ENCODE measurements at places on chromosomes 4 and X.

DNA sequence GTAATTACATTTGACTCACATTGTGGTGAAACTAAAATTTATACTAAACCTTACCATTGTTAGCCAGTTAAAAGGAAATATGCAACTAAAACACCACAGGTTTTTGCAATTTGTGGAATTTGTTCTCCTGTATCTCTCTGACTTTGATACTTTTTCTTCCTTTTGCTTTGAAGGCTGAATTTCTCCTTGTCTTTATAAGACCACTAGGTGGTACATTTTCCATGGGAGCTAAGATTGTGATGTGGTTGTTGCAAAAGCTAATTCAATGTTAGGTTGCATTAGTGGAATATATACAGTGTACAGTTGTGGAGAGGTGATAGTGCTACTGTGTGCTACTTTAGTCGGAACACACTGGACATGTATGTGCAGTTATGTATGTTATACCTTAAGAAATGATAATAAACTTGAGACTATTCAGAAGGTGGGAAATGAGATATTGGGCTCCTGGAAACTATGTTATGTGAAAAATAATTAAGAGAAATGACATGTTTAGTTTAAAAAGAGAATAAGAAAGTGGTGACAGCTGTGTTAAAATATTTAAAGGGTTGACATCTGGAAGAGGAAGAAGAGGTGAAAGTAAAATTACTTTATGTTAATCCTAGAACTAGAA is 70.3 kb downstream of the ARL9 start:
- no peak for DNase-seq

DNA sequence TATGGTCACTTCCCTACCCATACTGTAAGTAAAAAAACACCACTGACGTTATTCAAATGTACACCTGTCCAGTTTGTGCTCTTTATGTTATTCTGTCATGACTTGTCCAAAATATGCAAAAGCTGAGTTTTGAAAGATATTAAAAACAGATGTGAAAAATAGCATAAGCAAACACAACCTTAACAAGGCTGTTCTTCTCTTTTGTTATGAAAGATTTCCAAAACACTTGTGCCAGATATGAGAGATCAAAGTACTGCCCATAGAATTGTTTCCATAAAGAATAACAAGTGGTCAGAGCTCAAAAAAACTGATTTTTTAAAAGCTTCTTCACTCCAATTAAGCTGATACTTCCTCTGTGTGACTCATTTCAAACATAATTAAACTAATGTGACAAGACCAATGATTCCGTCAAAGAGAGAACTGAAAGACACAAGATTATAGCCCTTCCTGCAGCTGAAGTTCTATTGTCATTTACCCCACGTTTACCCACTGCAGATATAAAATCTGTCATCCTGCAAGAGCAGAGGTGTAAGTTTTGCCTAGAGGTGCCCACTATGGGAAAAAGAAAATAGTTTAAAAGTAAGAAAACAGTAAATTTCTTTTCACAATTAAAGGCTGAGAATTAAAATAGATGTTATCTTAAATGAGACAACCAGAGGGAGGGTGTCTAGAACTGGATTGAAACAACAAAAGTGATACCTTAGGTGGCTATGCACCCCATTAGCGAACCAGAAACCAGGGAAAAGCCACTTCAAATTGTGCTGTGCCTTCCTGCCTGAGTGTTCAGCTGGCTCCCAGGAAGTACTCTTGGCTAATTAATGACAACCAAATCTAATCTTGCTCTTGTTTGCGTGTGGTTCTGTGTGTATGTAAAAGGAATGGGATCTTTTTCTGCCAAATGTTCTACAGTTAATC is 30.1 kb downstream of the RASSF6 start:
- no peak for DNase-seq

- DNase-seq, result no peak
Observed at GRCh38 chr4:139921429-139922184, 232.4 kb downstream of the MAML3 start.

DNA sequence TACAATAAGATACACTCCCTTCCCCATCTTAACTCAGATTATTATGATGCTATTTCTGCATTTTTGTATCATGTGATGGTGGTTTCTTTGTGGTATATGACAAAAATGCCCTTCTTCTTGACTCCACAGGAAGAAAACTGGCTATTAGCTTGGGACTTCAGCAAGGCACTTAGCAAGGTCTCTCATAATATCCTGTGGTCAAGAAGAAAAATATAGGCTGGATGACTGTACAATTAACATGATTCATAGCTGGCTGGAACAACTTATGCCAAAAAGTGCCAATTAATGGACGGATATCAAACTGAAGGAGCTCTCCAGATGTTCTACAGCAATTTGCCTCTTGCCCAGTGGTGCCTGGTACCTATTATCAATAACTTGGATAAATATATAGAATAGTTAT is 2.3 kb upstream of the MID1IP1 start:
- DNase-seq, result no peak

DNA sequence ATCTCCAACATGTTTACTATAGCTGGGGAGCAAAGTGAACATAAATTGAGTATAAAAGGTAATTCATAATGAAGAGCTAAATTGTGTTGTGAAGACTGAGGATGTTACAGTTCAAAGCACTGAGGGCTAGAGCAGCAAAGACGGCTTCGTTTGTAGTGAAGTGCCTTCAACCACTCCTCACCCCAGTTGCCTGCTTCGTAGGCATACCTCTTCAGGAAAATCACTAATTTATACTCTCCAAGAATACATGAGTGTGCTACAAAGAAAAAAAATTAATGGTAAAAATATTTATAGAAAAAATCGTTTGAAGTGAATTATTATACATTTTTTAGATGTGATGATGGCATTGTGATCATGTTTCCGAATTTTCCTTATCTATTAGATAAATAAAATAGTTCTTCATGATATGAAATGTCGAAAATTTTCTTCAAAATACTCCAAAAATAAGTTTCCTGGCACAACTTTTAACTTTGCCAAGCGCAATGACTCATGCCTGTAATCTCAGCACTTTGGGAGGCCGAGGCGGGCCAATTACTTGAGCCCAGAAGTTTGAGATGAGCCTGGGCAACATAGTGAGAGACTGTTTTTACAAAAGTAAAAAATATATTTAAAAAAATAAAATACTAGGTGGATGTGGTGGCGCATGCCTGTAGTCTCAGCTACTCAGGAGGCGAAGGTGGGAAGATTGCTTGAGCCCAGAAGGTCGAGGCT is 41.6 kb downstream of the ZFP42 start:
- no peak for DNase-seq

DNA sequence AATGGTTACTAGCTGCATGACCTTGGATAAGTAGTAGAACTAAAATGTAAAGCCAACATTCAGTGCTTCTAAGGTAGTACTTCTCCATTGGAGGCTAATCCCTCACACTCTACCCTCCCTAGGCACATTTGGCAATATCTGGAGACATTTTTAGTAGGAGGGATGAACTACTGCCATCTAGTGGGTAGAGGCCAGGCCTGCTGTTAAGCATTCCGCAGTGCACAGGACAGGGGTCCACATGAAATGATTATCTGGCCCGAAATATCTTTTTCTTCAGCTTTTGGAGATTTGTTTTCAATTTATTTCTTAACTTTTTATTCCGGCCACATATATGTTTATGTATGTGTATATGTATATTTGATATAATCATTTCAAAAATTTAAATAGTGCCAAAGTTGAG is 36.0 kb upstream of the SPANXC start:
- no peak for DNase-seq

- no peak for DNase-seq
Observed at GRCh38 chr4:144353292-144353691, 212.8 kb upstream of the GYPA start.

GRCh38 chr4:81573840-81574239 is 102.1 kb upstream of the RASGEF1B start:
- DNase-seq, result no peak

DNA sequence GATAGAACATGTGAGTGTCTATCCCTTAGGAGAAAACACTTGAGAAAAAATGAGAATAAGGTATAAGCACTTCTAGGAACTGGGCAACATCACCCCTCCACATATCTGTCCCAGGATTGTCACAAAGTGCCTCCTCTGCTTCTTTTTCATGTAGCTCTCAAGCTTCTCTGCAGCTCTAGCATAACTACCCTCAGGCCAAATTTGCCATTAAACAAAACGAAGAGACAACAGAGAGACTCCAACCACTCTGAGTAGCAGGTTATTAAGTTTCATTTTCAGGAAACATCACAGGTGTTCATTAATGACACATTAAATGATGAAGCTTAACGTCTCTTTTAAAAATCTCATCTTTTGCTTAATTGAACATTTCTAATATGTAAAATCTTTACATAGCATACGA is 580.0 kb downstream of the GALNTL6 start:
- no peak for DNase-seq

DNA sequence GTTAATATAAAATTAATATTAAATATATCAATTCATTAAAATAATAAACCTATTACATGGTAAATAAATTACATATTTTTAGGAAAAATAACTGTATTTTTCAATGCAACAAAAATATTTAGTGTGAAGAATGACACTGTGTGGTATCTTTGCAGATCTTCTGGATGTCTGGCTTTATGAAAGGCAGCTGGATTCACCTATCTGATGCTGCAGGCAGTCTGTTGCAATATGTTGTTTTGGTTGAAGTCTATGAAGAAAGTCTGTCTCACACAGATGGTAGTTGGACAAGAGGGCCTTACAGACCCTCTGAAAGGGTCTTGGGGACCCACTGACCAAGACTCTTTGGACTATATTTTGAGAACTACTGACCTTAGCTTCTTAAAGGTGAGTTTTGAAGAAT is 89.1 kb upstream of the TMEM150C start:
- DNase-seq, result no peak

- DNase-seq, result no peak
Observed at GRCh38 chr4:30866907-30867306, 146.7 kb downstream of the PCDH7 start.

GRCh38 chr4:80336582-80336981 is 1.1 kb downstream of the CFAP299 start:
- no peak for DNase-seq

DNA sequence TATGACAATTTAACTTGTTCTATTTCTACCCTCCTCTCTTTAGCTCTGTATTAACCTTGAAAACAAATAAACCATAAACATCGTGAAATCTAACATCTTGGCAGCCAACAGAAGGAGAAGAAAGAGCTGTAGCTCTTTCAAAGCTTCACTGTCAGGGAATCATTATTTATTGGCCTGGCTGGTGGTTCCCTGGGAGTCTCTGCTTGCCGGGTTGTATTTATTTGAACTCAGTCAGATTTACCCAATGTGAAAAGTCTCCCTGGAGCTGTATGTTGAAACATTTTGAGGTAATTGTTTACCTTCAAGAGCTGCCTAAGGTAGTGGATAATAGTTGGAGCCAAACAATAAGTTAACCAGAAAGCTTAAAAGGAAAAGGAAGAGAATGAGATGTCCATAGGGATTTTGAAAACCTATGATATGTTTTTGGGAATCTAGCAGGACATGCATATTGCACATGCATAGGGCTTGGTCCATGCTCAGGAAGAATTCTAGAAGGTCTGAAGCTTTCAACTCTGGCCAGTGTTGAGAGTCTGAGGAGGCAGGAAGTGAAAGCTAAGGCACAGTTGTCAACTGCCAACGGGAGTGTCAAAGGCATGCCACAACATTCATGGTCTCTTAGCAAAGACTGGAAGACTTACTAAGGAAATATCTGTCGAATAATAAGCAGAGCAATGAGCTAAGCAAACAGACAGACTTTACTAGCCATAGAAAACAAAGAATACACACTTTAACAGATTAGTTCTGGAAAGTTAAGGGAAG is 621.6 kb downstream of the PCDH7 start:
- no peak for DNase-seq

DNA sequence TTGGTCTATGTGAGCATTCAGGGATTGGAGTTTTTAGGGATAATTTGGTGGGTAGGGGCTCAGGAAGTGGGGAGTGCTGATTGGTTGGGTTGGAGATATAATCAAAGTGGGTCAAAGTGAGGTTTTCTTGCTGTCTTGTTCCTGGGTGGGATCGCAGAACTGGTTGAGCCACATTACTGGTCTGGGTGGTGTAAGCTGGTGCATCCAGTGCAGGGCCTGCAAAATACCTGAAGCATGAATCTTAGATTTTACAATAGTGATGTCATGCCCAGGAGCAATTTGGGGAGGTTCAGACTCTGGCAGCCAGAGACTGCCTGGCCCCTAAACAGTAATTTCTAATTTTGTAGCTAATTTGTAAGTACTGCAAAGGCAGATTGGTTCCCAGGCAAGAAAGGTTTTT is 665.6 kb upstream of the PRKX start:
- no peak for DNase-seq

- DNase-seq, result no peak
Observed at GRCh38 chr4:76539979-76540378, 105.0 kb downstream of the SHROOM3 start.

DNA sequence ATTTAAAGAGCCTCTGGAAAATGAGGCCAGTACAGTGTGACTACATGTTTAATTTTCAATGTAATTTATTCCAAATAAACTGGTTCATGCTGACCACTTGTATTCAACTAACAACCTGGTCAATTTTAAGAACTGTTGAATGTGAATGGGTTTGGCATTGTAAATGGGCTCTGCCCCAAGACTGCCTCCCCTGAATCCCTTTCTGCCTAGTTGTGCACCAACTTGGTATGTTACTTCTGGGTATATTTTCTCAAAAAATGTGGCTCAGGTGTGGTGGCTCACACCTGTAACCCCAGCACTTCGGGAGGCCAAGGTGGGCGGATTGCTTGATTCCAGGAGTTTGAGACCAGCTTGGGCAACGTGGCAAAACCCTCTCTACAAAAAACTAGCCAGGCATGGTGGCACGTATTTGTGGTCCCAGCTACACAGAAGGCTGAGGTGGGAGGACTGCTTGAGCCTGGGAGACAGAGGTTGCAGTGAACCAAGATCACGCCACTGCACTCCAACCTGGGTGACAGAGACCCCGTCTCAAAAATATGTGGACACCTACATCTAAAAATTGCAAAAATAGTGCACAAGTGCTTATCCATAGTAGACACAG is 7.2 kb downstream of the RPL9 start:
- no peak for DNase-seq

DNA sequence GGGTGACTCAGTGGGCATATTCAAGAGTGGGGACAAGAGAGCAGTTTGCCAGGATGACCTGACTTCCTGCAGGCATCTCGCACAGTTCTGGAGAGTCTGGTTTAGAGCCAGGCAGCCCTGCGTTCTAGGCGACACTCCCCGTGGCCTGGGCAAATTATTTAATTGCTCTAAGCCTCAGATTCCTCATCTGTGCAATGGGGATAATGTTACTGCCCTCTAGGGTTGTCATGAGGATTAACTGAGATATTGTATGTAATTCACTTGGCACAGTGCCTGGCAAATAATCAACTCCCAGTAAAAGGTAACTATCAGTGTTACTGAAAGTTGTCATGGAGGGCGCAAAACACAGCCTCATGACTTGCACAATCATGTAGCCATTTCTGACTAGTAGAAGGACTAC is 48.8 kb upstream of the PITX2 start:
- no peak for DNase-seq

- DNase-seq, result no peak
Observed at GRCh38 chr4:112951362-112952312, 97.8 kb upstream of the ANK2 start.

DNA sequence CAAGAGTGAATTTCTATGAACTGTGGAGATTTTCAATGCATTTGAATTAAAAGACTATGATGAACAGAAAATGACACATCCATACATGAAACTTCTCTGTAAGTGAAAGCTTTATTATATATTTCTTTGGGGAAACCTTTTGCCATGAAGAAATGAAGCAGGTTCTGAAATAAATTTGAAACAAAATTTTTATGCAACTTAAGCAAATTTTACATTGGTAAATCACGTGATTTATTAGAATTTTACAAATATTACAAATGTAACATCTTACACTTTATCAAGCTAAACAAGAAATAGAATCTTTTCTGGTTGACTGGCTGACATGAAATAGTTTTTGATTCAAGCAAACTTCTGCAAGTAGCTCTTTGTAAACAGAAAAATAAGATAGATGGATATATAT is 131.2 kb downstream of the IL1RAPL1 start:
- no peak for DNase-seq

- no peak for DNase-seq
Observed at GRCh38 chrX:70336767-70337166, 46.9 kb downstream of the KIF4A start.

Measured in stimulated activated CD4-positive, alpha-beta T cell treated with anti-CD3 and anti-CD28 coated beads, Interleukin-4, amount 100 ng/mL, for 24 hours (primary cell).